ENCODE measurements at places on chromosomes 5 and 9.

- DNase-seq: no peak
These were observed 24.8 kb downstream of the DAB2IP start for GRCh38 chr9:121675969-121676822.

GRCh38 chr9:109248133-109248581 lies 72.7 kb downstream of the EPB41L4B start:
- DNase-seq: no peak

DNA sequence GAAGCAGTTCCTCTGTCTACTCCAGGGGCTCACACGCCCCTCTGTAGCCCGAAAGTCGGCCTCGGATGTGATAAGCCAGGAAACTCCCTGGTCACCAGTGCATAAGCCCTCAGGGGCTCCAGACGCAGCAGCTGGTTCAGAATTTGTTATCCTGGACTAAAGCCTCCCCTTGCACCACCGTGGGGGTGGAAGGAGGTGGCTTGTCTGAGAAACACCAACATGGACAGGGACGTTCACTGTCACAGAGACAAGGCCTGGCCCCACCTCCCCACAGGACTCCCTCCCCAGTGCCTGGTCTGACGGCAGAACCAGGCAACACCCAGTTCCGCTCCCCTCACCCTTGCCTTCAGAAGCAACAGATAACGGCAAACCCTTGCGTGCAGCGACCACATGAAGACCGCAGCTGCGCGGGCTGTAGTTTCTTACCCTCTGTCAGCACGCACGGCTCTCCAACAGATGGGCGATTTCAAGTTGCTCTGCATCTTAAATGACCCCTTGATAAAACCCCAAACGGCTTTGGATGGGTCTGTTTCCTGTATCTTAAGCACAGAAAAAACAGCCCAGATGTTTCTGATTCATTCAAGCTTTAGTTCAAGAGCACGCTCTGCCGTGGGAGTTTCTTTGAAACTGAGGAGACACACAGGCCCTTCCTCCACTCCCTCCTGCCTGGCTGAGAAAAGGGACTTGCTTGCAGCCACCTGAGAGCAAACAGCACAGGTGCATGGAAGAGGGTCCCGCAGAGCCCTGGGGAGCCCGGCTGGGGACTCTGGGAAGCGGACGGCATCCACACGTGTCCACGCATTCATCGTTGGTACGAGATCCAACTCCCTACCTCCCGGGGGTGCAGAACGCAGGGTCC lies 44.7 kb upstream of the NKD2 start:
- no peak for DNase-seq

DNA sequence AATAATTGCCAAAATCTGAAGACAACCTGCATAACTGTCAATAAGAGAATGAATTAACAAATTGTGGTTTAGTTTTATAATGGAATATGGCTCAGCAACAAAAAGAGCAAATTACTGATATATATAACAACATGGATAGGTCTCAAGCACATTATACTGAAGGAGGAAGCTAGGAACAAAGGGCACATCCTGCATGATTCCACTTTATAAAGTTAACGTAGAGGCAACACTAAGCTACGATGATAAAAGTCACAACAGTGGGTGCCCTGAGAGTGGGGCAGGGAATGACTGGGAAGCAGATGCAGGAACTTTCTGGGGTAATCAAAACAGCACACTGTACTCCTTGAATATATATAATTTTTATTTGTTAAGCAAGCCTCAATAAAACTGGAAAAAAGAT lies 165.2 kb downstream of the RMI1 start:
- DNase-seq: no peak

DNA sequence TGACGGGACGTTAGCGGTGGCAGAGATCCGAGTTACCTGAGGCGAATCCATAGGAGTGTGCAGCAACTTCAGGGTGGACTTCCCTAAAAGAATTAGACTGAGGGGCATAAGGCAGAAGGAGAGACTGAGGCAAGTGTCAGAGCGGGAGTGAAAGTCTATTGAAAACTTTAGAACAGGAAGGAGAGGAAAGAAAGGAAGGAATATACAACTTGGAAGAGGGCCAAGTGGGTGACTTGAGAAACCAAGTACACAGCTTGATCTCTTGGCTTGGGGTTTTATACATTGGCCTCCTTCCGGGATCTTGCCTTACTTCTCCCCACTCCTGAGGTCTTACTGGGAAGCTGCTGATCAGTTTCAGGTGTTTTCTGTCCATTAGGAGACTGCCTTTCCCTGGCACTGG lies 84.9 kb downstream of the SNX18 start:
- no peak for DNase-seq

Measured in GDM1 (cell line).